CD8-positive, alpha-beta memory T cell (primary cell): ENCODE measurements at places on chromosomes 12 and 14. TPM values are rescaled to one million over a fixed set of nuclear protein-coding genes. Genes with fewer than 3 reads are reported as not detected.

DNA sequence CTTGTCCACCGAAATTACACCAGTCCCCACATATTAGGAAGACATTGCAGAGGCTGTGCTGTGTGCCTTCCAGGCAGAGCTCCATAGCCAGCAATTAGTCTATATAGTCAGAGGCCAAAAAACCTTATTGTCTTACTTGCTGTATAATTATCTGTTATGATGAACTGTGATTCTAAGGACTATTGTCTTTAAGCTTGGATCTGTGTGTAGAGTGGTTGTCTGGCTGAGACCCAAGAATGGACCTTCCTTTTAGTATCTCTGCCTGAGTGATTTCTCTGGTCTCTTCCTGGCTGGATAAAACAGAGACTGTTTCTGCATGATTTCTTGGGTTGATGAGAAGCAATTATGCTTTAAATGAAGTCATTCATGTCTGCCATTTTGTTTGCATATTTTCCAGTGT is 465.3 kb downstream of the PRKD1 start:
- DNase-seq: no peak

Gene FRS2
- total RNA-seq: 13.1 TPM

Gene ATXN2
- 39.9 TPM for total RNA-seq

DNA sequence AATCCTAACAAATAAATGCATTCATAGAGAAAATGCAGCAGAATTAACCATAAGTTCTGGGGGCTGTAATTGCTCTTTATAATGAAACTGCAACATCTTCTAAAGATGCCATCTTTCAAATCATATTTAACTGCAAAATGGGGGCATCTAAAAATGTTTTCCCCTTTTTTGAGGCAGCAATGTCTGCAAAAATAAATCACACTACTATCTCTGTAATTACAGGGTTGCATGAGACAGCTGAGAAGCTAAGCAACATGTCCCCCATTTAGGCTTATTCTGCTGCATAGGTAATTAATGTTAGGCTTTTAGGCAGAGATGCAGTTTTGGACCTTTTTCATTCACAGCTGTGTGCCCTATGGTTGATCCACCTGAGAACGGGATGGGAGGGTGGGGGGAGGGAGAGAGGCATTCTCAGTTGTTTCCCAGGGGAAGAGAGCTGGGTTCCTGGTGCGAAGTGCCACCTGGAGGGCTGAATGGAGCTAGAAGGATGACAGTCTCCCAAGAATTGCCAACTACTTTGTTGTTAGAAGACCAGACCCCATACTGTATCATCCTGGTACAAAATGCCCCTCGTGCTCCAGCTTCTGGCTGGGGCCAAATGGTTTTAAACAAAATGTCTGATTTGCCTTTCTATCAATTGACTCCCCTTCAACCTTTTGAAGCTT is 154.2 kb downstream of the APAF1 start:
- no peak for DNase-seq

GRCh38 chr14:62778852-62779251 is 266.4 kb downstream of the KCNH5 start:
- no peak for DNase-seq

GRCh38 chr14:53943751-53944083 is 12.9 kb downstream of the BMP4 start:
- no peak for DNase-seq

DNA sequence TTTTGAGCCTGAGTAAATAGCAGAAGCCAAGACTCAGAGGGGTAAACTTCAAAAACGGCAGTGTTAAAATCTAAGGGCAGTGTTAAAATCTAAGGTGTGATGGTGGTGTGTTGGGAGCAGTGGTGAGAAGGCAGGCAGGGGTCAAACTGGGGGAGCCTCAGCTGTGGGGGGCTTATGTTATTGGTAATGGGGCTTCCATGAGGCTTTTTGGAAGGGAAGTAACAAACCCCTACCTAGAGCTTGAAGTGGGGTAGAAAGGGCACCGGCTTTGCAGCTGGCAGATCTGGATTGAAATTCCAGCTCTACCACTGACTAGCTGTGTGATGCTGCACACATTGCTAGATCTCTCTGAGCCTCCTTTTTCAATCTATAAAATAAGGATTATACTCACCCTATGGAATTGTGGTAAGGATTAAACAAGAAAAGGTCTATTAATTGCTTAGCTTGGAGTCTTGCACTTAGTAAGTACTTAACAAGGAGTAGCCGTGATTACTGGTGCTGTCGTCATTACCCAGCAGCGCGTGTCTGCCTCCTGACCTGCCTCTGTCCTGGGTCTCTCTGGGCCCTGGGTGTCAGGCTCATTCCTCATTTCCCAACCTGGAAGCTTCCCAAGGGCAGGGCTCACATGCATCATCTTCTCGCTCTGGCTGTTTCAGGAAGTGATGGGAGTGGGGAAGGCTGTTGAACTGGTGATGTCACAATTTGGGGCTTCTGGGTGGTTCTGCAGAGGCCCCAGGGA is 18.5 kb upstream of the KRT80 start:
- DNase-seq: no peak

Gene PIP4P1
- total RNA-seq: 29.5 TPM

DNA sequence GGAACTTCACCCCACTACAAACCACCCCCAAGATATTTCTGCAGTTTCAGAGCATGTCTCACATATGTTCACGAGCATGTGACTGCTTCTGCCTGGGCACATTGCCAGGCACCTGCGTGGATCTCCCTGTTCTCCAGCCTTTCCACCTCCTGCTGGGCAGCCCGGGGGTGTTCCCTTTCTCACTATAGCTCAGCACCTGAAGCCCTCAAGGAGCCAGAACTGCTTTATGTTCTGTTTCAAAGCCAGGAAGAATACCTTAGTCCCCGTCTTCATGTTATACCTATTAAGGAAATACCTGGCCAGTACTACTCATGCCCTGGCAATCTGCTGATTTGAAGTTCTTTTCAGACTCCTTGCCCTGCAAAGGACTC is 4.2 kb upstream of the FGF6 start:
- DNase-seq: no peak

- DNase-seq: no peak
These were observed 4.5 kb upstream of the REM2 start for GRCh38 chr14:22878271-22879246.

Gene GPR137C
- total RNA-seq: 0.91 TPM

- DNase-seq: no peak
These were observed 4.9 kb downstream of the PLEKHG3 start for GRCh38 chr14:64709126-64709525.

GRCh38 chr14:99441157-99441870 is 39.3 kb downstream of the SETD3 start:
- DNase-seq: no peak

DNA sequence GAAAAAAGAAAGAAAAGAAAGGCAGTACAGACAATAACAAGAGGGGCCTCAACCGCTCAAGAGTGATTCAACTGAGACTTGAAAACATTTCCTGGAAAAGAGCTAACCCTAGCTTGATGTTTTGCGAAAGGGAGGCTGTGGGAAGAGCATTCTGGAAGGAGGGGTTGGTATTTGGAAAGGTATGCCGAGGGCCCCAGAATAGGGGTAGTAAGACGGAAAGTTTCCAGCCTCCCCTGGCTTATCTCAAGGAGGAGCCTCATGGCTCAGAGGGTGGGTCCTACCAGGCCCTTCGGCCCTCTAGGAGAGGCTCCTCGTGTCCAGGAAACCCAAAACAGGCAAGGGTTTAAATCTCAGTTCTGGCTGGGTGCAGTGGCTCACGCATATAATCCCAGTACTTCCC is 8.4 kb downstream of the RNU4-2 start:
- DNase-seq: no peak

- DNase-seq: no peak
These were observed 7.9 kb upstream of the RBM19 start for GRCh38 chr12:113974006-113974405.

GRCh38 chr12:3967556-3968160 is 94.5 kb upstream of the PARP11 start:
- no peak for DNase-seq
